ENCODE measurements at places on chromosomes 16 and 17. TPM values are rescaled to one million over a fixed set of nuclear protein-coding genes. Genes with fewer than 3 reads are reported as not detected.

Gene LRRC36
- 2.7 TPM for total RNA-seq

Gene SPHK1
- total RNA-seq, result 102 TPM

Gene KIF2B
- not detected for total RNA-seq

Gene ZNF469
- total RNA-seq, result 7.4 TPM

Gene ANKFN1
- not detected for total RNA-seq

Gene CCL16
- total RNA-seq, result 0.19 TPM

Gene ACAP1
- total RNA-seq, result 0.66 TPM

Gene CES3
- 0.19 TPM for total RNA-seq

Gene CRYM
- total RNA-seq, result not detected

Gene RNF222
- total RNA-seq, result not detected

Gene EMC6
- 16.9 TPM for total RNA-seq

Gene MYADML2
- not detected for total RNA-seq

Gene MSLN
- not detected for total RNA-seq

Gene PRR29
- 0.28 TPM for total RNA-seq

Gene SLC12A3
- not detected for total RNA-seq

Gene RPGRIP1L
- 7.9 TPM for total RNA-seq

Gene DHX58
- total RNA-seq, result 4.0 TPM

Gene TAC4
- total RNA-seq, result not detected

Gene CNGB1
- not detected for total RNA-seq

Gene OR4D1
- not detected for total RNA-seq

Gene DOC2B
- 1.3 TPM for total RNA-seq

Gene ESRP2
- under 0.01 TPM for total RNA-seq

Gene ITGB4
- total RNA-seq, result 10.0 TPM

Gene TMC7
- 3.7 TPM for total RNA-seq

Gene SLC6A2
- not detected for total RNA-seq

Gene TPSD1
- not detected for total RNA-seq

Gene DOK4
- 24.0 TPM for total RNA-seq

Gene LGALS9
- 6.9 TPM for total RNA-seq

Gene KIFC3
- 56.0 TPM for total RNA-seq

Gene ADORA2B
- total RNA-seq, result 12.5 TPM

Gene KRT16
- total RNA-seq, result not detected
